ENCODE measurements at places on chromosomes 6 and 20.

DNA sequence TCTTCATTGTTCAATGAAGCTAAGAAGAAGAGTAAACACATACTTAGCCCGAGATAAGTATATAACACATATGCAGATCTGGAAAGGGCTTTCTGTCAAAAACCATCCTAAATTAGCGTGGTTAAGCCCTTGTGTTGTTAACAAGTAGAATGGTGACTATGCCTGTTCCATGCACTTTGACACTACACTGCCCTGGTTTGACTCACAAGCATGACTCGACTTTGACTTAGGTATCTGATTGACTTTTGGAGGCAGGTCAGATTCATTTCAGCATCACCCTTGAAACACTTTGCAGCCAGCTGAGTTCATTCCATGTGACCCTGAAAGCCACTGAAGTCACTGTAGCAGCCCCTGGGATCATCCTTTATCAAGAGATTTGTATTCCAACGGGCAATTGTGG, 239.8 kb downstream of the TBX18 start:
- no peak for DNase-seq

DNA sequence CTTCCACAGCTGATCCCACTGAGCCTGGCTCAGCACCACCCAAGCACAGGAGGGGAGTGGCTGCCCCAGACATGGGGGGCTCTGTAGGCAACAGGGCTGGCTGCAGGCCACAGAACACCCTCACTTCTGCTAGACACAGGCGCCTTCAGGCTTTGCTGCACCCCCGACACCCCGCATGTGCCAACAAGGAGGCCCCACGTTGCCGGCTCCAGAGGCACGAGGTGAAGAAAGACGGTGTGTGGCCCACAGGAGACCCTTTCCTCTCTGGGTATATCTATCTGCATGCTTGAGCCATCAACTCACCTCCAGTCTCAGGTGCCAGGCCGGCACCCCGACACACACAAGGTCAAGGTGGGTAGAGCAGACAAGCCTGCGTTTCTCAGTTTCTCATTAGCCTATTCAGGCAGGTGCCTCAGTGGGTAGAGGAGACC, 158.3 kb downstream of the DLL1 start:
- no peak for DNase-seq

- DNase-seq = no peak
Observed at GRCh38 chr6:158168040-158168289, at the start of gene SERAC1. Gene SERAC1, minus strand, starts transcription at chr6:158168262. Its CDS starts 9,899 bp downstream, at chr6:158158363.

DNA sequence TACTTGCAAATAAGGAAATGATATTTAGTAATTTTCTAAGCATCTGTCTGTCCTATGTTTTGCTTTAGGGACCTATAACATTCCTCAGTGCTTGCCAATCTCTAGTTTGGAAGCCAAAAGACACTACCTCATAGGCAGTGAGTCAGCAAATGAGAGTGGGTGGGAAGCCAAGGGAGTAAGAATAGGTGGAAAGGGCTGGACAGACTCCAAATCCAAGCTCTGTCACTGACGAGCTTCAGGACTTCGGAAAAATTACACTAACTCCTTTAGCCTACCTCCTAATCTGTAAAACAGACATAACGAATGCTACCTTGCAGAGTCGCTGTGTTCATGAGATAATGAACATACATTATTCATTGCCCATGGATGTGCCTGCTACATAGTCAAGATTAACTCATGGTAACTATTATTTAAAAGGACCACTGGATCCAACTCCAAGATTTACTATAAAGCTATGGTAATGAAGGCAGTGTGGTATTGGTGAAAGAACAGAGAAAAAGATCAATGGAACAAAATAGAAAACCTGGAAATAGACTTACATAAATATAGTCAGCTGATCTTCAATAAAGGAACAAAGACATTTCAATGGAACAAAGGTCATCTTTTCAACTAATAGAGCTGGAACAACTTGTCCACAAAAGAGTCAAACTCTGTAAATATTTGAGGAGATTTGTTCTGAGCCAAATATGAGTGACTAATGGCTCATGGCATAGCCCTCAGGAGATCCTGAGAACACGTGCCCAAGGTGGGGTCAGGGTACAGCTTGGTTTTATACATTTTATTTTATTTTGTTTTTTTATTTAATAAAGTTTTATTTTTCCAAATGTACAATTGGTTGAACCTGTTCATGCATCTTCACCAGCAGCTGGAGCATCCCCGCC, 64.1 kb downstream of the FAM50B start:
- no peak for DNase-seq

DNA sequence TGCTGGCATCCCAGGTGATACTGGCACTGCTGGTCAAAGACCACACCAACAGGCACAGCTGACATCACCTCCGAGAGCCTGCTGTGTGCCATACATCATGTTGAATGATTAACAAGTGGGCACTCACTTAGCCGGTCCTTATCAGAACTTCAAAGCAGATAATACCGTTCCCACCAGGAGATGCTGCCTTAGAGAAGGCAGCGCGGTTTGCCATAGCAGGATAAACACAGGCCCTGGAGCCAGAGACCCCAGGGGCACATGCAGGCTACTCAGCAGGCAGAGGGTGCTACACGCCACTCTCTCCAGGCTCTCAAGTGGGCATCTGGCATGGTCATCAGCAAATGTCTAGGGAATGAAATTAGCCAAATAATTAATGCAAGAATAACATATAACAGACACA, 86.5 kb upstream of the CST7 start:
- DNase-seq = no peak

DNA sequence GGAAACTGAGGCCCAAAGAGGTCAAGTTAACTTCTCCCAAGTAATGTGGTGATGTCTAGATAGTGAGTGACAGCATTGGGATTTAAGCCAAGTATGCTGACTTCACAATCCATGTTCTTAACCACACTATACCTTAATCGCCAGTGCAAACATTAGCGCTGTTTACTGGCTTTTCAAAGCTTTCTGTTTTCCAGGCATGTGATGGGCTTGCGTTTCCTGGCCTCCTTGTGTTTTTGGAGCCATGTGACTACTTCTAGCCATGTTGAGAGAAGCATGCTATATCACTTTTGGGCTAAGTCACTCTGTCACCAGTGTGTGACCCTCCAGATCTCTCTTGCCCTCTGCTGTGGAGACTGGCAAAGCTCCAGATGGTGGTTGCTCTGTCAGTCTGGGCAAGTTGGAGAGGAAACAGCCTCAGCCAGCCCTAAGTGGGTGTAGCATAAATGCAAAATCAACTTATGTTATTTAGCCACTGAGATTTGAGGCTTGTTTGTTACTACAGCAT, 76.9 kb downstream of the ANKRD6 start:
- DNase-seq = no peak

GRCh38 chr6:13327691-13328075, 654 bp downstream of the TBC1D7 start:
- DNase-seq = no peak

DNA sequence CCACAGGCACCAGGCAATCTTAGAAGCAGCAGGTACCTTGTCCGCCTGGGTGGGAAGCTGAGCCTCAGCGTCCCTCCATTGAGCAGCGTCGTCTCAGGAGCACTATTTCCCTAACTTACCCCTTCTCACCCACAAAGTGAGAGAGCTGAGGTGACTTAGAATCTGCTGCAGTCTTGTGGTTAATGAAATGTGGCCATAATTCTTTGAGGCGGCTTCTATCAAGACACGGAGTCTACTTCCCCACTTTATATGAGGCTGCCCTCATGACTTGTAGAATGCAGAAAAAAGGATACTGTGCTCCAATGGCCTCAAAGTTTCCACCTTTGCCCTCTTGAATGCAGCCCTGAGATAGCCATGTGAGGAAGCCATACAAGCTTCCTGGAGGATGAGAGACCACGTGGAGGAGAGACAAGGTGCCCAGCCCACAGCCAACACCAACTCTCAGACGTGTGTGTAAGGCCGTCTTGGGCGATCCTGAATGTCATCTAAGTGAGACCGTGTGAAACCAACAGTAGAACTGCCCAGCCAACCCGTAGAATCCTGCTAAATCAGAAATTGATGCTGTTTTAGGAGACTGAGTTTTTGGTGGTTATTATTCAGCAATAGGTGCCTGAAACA, 9.1 kb upstream of the TAGAP start:
- DNase-seq = no peak

- DNase-seq = no peak
Observed at GRCh38 chr6:13286181-13286580, 42.2 kb downstream of the TBC1D7 start.

- DNase-seq = no peak
Observed at GRCh38 chr20:55415567-55416142, 589.7 kb downstream of the CBLN4 start.

- no peak for DNase-seq
Observed at GRCh38 chr6:132362442-132363185, 38.7 kb downstream of the MOXD1 start.

- no peak for DNase-seq
Observed at GRCh38 chr6:3364391-3364790, 92.5 kb downstream of the SLC22A23 start.

GRCh38 chr6:151376440-151376839, 14.9 kb downstream of the ZBTB2 start:
- no peak for DNase-seq

DNA sequence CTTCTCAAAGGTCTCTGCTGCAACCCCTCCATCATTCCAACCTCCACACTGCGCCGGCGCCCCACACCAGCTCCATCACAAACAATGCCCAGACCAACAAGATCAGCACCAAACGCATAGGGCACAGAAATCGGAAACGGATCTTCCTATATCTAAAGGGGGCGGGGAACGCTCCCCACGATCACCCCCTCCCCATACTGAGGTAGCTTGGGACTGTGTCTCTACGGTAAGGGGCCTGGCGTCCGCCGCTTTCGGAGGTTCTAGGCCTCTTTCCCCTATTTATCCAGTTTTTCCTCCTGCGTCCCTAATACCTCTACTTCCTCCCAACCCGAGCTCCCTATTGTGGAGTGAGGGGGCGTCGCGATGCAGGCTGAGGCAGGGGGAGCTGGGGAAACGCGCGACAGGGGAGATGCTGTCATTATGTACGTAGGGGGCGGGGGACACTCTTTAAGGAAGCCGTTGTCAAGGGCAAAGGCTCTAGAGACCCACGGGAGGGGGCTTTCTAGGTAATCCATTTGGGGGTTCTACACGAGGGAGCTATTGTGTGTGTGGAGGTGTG, 909 bp downstream of the DNAAF9 start:
- DNase-seq = no peak

- DNase-seq = no peak
Observed at GRCh38 chr6:19757036-19757435, 80.1 kb upstream of the ID4 start.

DNA sequence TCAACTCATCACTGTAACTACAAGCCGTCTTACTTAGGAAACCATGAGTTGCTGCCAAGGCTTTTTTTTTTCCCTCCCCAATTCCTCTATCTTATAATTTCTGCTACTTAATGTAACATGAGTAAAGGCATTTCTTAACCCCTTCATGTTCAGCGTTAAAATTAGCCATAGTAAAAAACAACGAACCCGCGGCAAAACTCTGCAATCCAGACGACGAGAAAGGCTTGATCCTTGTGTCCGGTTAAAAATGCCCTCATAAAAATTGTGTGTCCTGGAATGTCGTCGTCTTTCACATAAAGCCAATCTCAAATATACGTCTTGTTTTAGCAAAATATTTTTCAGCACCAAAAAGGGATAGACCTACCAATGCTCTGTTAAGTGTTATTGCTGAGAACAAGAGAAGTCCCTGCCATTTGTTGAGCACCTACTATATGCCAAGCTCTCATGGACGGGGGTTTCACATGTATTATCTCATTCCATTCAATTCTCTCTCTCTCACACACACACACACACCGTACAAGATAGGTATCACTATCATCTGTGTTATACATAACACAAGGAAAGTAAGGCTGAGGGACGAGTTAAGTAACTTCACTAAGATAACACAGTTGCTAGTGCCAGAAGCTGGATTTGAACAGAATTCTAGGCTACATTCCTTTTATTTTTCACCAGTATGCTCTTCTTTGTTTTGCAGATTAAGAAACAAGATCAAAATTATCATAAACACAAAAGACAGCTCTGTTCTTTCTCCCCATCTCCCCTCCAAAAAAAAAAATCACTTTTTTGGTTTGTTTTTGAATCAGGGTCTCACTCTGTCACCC, 683 bp upstream of the ARHGAP18 start:
- no peak for DNase-seq

- DNase-seq = no peak
Observed at GRCh38 chr6:100096341-100096740, 102.3 kb upstream of the MCHR2 start.

DNA sequence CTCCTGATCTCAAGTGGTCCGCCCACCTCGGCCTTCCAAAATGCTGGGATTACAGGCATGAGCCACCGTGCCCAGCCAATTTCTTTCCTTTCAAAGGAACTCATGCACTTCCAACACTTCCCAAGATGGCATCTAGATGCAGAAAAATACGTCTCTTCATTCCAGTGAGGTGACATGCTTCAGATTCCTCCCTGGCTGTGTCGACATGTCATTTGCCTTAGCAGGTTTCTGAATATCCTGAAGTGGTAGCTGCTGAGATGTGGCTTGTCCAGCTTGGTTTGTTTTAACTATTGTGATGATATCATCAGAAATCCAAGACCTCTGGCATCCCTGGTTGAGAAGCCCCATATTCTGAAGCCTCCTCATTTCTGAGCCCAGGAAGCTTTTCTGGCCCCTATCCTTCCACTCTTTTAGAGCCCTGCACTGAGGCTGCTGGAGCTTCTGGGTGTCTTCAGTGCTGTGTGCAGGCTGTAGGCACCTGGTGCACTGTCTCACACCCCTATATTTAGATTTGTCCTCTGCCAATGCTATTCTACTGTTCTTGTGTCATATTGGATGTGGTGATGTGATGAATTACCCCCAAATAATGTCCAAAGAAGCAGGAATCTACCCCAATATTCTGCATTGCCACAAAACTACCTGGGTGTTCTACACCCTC, 73.3 kb upstream of the E2F3 start:
- no peak for DNase-seq

DNA sequence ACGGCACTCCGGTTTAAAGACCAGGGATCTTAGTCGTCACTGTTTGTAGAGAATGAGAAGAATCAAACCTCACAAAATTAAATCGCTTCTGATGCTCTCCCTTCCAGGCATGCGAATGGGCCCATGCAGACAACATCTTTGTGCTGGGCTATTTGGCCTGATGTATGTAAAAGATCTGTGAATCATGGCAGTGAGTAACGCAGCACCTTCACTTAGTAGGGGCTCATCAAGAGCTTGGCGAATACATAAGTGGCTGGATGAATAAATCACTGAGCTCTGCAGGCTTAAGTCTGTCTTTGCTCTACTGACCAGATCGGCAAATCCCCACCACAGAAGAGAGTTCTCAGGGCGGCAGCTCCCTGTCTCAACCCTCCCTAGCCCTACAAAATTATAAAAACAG, 44.8 kb upstream of the AFDN start:
- no peak for DNase-seq

DNA sequence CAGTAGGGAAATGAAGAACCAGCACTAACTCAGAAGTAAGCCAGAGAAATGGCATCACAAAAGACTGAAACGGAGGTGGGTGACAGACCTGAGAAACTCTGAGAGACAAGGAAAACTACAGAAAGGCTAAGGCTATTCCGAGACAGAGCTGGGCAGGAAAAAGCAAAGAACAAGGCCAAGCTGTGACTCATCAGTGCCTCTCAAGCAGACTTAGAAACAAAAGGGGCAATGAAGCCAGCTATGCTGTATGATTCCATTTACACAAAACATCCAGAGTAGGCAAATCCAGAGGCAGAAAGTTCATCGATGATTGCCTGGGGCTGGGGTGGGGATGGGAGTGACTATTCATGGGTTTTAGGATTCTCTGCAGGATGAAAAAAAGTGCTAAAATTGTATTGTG, 50.0 kb downstream of the SLC23A2 start:
- DNase-seq = no peak

- no peak for DNase-seq
Observed at GRCh38 chr20:10263385-10264165, 44.9 kb downstream of the SNAP25 start.

- DNase-seq = no peak
Observed at GRCh38 chr6:5744497-5744896, 262.2 kb downstream of the NRN1 start.

GRCh38 chr6:134098276-134098675, 45.9 kb upstream of the SLC2A12 start:
- no peak for DNase-seq

All from GM19239 (cell line).